ENCODE measurements at places on chromosomes 16 and 17. TPM values are rescaled to one million over a fixed set of nuclear protein-coding genes. Genes with fewer than 3 reads are reported as not detected.

GRCh38 chr17:2994441-2994840 is 69.0 kb downstream of the OR1D5 start:
- DNase-seq, result no peak

DNA sequence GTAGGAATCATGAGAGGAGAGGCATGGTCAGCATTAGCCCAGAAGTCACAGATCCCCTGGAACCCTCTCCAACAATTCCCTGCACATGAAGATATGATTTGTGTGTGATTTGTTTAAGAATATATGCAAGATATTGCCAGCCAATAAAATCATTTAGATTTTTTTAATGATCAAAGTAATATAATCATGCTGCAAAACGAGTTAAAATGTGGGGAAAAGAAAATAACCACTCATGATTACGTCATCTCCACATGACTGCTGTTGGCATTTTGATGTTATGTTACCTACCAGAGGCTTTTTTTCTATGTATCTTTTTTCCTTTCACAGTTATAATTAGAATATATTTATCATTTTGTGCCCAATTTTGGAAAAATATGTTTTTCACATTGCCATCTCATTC is 22.4 kb downstream of the SLC35G3 start:
- no peak for DNase-seq

DNA sequence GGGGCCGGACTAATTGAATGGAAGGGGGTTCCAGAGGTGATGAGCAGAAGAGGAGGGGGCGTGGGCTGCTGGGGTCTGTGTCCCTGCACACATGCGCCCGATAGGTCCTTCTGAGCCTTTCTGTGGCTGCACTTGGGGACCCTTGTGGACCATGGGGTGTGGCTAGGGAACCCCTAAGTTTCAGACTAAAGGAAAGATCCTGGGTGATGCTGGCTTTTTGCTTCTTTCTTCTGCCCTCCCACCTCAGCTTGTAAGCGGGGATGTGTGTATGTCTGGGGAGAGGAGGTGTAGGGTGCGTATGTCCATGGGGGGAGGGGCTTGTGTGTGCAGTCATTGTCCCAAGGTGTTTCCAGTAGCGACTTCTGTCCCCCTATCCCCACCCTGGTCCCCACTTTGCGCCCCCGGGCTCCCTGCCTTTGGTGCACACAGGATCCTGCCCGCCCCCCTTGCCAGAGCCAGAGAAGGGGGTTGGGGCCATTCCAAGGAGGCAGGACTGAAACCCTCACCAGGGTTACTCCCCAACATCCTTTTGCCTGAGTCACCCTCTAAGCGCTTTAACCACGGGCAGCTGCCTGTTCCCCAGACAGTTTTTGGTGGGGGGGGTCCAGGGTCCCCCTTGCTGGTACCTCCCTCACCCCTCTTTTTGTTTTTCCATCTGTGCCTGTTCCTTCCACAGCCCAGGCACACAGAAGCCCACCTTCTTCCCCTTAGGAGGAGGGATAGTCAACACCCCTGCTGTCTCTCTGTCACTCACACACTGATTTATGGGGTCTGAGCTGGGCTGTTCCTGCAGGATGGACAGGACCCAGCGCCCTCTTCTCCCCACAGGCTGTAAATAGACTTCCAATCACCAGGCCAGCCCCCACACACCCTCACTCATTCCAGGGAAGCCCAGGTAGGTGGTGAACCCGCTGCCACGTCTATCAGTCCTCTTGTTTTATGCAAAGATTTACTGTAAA is 83.2 kb downstream of the ARHGAP23 start:
- DNase-seq, result peak; percentile 41

ASGR1 gene
- not detected for total RNA-seq

PLCD3 gene
- total RNA-seq, result 15.3 TPM

DNA sequence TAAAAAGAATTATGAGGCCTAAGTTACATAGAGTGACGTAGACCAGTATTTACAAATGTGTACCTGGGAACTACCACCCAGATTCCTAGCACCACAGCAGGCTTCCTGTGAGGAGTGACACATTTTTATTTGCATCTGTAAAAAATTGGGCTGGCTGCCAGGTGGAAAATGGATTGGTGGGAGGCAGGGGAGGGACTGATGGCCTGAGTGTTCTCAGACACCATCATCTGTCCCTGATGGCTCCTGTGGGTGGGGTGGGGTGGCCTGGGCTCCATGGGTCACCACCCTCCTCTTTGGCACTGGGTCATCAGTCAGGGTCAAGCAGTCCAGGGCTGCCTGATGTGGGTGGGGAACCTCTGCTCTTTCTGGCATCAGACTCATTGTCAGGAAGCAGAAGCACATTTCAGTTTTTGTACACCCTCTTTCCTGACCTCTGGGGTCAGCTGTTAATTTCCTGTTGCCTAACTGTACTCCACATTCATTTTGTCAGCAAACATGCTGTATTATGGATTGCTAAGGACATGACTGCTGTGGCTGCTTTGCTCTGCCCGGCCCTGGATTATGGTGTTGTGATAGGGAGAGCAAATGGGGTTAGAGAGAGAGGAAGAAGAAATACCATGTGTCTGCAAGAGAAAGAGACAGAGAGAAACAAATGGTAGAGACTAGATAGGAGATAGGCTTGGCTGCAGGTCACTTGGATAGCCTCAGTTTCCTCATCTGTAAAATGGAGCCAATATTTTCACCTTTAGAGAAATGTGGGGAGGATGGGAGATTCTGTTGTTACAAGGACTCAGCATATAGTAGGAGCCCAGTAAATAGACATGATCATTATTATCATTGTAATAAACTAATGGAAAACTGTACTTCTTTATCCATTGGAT is 11.6 kb upstream of the MFAP4 start:
- no peak for DNase-seq

- DNase-seq, result no peak
Observed at GRCh38 chr17:64180089-64181073, 50.4 kb upstream of the ERN1 start.

GRCh38 chr17:34715504-34715903 is 136.1 kb downstream of the TMEM132E start:
- no peak for DNase-seq

DNA sequence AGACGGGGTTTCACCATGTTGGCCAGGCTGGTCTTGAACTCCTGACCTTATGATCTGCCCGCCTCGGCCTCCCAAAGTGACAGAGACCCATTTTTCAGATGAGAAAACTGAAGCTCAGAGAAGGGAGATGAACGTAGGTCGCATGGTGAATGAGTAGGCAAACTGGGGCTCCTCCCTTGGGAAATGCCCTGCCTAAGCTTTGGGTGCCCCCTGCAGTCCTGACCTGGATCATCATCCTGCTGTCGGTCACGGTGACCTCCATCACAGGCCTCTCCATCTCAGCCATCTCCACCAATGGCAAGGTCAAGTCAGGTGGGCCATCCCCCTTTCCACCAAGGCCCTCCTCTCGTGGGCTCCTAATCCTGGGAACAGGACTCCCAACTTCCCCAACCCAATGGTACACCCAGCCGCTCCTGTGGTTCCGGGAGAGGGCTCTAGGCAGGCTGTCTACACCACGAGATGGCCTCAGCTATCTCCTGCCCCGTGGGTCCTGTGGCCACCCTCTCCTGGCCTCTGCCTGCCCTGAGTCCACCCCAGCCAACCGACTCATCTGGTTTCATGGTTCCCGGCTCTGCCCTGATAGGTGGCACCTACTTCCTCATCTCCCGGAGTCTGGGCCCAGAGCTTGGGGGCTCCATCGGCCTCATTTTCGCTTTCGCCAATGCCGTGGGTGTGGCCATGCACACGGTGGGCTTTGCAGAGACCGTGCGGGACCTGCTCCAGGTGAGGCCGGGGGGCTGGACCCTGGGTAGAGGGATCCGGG is 4.7 kb downstream of the SLC12A3 start:
- DNase-seq, result peak; percentile 52

- no peak for DNase-seq
Observed at GRCh38 chr17:78761789-78762406, 20.2 kb downstream of the CYTH1 start.

Data from RPMI7951 (cell line).